ENCODE measurements at places on chromosomes 1 and 21. TPM values are rescaled to one million over a fixed set of nuclear protein-coding genes. Genes with fewer than 3 reads are reported as not detected.

Gene CHD5
- total RNA-seq, result 1.1 TPM

DNA sequence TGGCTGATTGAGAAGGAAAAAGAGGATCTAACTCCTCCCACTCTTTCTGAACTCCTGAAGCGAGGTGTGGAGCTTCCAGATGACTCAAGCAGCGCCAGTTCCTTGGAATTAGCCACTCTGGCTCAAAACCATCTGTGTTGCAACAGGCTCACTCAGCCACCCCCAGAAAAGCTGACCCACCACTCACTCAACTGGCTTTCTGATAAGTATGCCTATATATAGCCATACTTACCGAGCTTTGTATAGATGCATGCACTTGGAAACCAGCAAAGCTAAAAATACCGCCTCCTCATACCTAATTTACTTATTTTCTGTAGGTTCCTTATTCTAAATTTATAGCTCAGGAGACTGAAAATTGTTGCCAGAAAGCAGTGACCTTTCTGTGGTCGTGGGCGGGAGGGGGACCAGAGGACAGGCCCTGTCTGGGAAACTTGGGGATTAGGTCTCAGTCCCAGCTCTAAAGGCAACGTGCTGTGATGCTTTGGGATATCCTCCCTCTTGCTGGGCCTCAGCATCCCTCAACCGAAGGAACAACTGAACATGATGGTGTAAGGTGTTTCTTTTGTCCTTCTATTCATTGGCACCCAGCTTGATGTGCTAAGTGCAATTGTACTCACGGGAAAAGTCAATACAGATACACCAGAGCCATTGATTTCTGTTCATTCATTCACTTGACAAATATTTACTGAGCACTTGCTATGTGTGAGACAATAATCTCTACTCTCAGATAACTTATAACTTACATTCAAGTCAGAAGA is 65.7 kb downstream of the NENF start:
- H3K4me3 ChIP-seq, result no peak overlapping the region
- no peaks in the 10 kb centered on the region for H3K27me3 ChIP-seq
- peak; percentile 23 for DNase-seq

GRCh38 chr1:9078752-9079500 is 9.5 kb upstream of the SLC2A5 start:
- no peak overlapping the region for H3K4me3 ChIP-seq
- H3K27me3 ChIP-seq, result no peaks in the 10 kb centered on the region
- no peak overlapping the region for H3K27ac ChIP-seq

Gene BMP8A
- not detected for total RNA-seq

Gene NPHS2
- not detected for total RNA-seq

DNA sequence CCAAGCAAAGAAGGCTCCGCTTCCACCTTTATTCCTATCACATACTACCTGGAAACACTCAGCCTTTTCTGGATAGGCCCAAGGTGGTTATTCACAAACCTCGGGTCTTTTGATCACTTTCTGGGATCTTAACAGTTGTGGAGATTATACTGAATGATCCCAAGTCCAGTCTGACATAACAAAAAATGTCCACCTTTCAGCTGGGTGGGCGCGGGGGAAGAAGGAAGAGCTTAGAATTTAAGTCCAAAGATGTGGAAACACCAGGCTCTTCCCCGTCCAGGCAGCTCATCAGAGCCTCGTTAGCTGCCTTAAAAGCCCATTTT is 338 bp upstream of the C1orf53 start:
- H3K27me3 ChIP-seq, result peaks cover 10% of the 10 kb centered on the region
- peaks cover 10% of the 10 kb centered on the region for H3K4me1 ChIP-seq
- peak overlapping the region; percentile 58 for H3K27ac ChIP-seq
- H3K4me3 ChIP-seq, result peak overlapping the region; percentile 86
- no peak for DNase-seq
- no peaks in the 10 kb centered on the region for H3K36me3 ChIP-seq

GRCh38 chr1:80517062-80517461 is 1283.7 kb upstream of the ADGRL2 start:
- no peaks in the 10 kb centered on the region for H3K27me3 ChIP-seq
- no peak for DNase-seq
- no peaks in the 10 kb centered on the region for H3K36me3 ChIP-seq
- H3K27ac ChIP-seq, result no peak overlapping the region
- H3K4me1 ChIP-seq, result no peaks in the 10 kb centered on the region

DNA sequence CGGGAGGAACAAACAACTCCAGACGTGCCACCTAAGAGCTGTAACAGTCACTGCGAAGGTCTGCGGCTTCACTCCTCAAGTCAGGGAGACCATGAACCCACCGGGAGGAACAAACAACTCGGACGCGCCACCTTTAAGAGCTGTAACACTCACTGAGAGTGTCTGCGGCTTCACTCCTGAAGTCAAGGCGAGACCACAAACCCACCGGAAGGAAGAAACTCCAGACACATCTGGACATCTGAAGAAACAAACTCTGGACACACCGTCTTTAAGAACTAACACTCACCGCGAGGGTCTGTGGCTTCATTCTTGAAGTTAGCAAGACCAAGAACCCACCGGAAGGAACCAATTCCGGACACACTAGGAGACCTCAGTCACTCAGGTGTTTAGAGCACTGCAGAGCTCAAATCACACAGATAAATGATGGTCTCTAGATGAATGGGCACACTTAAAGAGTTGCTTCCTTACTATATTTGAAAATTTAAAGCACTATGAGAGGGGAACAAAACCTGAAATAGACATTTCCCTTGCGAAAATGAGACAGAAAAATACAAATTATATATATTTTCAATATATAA is 587.7 kb upstream of the ADGRL4 start:
- no peaks in the 10 kb centered on the region for H3K36me3 ChIP-seq
- no peak overlapping the region for H3K27ac ChIP-seq
- H3K4me1 ChIP-seq, result no peaks in the 10 kb centered on the region
- DNase-seq, result no peak

- no peaks in the 10 kb centered on the region for H3K27me3 ChIP-seq
- H3K4me3 ChIP-seq, result no peak overlapping the region
- H3K36me3 ChIP-seq, result no peaks in the 10 kb centered on the region
Measured at GRCh38 chr1:215719552-215719951, 152.4 kb downstream of the KCTD3 start.

DNA sequence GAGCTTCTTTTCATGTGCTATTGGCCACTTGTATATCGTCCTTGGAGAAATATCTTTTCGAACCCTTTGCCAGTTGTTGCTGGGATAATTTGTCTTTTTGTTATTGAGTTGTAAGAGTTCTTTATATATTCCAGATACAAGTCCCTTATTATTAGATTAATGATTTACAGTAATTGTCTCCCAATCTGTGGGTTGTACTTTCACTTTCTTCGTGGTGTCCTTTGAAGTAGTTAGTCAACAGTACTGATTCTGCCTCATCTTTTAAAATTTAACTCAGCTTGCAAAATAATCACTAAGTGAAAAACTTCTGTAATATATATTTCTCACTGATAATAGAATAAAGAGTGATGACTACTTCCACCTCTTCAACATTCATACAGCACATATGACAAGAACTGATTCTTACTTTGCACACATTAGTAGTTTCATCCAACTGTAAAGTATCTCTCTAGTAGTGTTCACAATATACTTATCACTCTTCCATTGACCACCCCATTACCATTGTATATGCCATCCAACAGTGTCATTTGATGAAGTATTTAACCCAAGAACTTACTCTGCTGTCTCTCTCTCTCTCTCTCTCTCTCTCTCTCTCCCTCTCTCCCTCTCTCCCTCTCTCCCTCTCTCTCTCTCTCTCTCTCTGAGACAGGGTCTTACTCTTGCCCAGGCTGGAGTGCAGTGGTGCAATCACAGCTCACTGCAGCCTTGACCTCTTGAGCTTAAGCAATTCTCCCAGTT is 104.2 kb upstream of the DMRTA2 start:
- no peaks in the 10 kb centered on the region for H3K4me1 ChIP-seq
- no peak for DNase-seq
- peaks cover 4% of the 10 kb centered on the region for H3K36me3 ChIP-seq

DNA sequence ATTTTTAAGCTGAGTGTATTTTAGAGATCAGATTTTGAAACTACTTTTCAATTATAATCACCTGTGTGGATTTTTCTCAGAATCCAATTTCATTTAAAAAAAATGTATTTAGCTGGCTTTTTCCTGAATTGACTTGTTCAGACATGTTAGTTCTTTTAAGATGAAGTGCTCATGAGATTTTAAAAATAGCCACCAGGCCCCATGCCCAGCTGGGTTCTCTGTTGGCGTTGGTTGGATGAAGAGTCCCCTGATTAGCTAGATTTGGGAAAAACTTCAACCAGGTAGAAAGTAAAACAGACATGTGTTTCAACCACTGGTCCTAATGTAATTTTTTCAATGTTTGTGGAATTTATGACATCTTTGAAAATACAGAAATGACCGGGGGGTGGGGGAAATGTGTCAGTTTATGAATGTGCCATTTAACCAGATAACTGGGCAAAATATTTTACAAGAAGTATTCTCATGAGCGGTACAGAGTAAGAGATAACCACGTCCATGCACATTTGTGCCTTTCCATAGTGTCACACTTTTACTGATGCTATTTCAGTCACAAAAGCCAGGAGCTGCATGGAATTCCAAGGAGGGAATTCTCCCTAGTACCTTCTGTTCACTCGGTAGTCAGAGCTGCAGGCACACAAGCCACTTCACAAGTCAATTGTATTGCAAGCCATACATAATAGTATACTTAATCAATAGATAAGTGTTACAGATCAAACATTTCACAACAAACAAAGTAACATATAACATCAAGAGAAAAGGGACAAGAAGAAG is 51.1 kb downstream of the KCNK1 start:
- H3K27ac ChIP-seq, result no peak overlapping the region
- H3K36me3 ChIP-seq, result no peaks in the 10 kb centered on the region
- H3K4me1 ChIP-seq, result peaks cover 13% of the 10 kb centered on the region
- no peak for DNase-seq

Data from thoracic aorta (tissue), 2 donors.